Fibroblast of skin of left biceps (primary cell): ENCODE measurements at places on chromosomes 1 and 21.

DNA sequence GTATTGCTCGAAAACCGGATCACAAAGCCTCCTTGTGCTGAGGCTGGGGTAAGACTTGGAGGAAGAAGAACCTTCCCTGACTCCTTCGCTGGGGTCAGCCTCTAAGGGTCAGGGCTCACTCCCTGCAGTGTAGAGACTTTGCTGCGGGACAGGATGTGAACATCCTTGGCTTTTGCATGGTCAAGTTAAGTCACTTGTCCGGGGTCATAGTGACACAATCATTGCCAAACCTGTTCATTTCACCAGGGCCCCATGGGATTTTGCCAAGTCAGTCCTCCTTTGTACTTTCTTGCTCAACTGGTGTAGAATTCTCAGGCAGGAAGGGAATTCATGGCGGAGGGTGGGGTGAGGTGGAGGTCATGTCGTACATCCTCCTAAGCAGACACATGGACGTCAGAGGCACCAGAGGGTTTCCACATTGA is 24.7 kb upstream of the IL10 start:
- no peak for DNase-seq

GRCh38 chr1:55474168-55474786 is 259.1 kb upstream of the USP24 start:
- no peak for DNase-seq

DNA sequence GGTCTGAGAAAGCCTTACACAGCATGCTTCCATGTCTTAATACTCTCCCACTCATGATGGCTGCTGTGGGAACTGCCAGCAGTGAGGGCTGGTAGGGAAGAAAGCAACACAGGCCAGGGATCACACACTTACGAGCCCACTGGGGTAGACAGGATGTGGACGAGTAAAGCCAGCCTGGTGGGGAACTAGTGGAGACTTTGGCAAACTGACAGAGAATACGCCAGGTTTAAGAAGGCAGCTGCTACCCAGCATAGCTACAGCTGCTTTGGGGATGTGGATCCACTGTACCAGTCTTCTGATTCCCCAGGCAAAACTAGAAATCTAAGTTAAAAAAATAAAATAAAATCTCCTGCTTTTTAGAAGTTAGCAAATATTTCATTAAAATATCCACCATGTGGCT is 664.0 kb downstream of the SMYD3 start:
- DNase-seq: no peak

DNA sequence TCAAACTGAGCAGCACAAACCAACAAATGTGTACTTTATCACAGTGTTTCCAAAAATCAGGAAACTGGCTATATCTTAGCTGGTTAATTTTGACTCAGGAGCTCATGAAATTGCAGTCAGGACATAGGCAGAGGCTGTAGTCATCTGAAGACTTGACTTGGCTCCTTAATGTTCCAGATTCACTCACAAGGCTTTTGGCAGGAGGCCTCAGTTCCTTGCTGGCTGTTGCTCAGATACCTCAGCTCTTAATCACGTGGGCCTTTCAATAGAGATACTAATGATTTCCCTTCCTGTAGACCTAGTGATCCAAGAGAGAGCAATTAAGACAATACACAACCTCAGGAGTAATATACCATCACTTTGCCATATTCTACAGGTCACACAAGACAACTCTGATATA is 537.7 kb downstream of the BRINP3 start:
- DNase-seq: peak; percentile 1

DNA sequence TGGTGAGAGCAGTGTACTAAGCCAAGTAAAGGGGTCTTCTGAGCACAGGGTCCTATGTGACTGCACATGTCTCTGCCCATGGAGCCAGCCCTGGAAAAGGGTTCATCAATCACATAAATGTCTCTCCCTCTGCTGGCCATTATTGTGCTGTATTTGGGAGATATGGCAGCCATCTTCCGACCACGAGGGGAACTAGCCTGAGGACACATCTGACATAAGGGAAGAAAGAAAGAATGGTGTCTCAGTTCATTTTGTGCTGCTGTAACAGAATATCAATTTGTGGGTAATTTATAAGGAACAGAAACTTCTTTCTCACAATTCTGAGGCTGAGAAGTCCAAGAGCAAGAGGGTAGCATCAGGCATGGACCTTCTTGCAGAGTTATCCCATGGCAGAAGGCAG is 55.1 kb upstream of the GJA5 start:
- no peak for DNase-seq

DNA sequence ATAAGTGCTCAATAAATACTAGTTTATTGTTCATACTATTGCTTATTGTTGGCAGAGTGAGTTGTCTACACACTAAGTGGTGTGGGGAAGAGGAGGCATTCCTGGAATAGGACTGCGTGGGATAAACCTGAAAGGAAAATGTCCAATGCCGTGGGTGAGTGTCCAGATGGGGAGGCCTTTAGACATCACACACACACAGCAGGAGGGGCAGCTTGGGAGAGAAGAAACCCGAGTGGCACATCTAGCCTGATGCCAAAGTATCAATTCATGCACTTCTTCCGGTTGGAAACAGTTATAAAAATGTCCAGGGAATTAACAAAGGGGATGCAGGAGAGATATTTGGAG is 27.3 kb downstream of the CCN1 start:
- no peak for DNase-seq

DNA sequence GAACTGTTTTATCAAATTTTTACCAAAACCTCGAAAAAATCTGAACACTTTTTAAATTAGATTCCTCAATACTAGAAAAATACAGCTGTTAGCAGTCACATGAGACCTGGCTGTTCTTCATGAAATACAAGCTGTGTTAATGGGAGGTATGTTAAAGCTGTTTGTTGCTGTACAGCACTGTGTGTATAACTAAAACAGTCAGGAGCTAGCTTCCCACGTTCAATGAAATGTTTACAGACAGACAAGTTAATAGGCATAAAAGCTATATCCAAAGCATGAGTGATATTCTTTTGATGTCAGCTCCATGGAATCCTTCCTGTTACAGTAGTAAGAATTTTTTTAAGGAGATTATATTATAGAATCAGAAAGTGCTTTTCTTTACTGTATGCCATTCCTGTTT is 223.2 kb upstream of the FOXD3 start:
- DNase-seq: no peak

- DNase-seq: peak; percentile 61
These were observed 62.8 kb upstream of the ZBTB40 start for GRCh38 chr1:22388671-22389450.

DNA sequence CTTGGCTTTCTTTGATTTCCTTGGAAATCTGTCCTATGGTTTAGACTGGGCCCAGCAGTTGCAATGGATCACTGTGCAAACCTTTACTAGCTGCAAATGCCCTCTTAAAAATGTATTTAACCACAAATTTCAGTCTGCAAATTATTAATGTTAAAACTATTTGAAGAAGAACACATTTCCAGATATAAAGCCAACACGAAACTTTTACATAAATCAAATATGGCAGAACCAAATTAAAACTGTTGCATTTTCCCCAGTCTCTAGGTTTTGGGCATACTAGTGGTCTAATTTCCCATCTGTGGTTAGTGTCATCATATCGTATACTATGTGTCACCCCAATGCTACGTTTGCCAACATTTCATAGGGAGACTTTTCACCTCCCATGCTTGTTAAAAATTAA is 52.3 kb downstream of the HMCN1 start:
- DNase-seq: peak; percentile 82

DNA sequence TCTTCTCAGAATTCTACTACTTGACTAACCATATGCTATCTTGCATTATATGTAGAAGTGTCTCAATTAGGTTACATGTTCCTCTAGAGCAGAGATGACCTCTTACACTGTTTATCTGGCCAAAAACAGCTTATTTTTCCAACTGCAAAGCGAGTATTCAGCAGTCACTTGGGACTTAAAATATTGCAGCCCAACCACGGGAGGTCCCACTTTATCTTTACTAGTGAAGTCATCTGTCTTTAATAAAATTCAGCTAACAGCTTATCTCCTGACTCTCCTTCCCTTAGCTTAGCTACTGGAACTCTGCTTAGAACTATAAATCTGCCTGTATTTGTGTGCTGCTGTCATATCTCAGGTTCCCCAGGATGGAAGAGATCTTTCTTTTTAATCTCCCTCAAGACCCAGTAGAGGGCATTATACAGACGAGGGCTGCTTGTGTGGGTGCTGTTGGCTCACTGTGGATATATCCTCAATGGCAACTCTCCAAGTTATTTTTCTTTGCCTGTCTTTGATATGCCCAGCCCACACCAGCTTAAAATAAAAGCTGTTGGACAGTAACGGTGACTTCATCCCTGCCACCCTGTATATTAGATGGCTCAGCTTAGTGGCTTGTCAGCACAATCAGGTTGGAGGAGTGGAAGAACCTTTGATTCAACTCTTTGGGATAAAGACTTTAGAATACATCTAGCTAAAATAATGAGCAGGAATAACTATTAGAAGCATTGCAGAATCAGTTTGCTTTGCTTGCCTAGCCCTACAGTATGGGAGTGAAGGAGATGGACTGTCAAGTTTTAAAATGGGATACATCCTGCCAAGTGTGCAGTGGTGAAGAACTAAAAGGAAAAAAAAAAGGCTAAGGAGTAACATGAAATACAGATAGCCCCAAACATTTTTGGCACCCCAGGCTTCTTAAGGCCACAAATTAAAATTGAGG is 9.6 kb downstream of the ENSA start:
- peak; percentile 39 for DNase-seq

- no peak for DNase-seq
These were observed 4.5 kb downstream of the PARP1 start for GRCh38 chr1:226403201-226404034.

DNA sequence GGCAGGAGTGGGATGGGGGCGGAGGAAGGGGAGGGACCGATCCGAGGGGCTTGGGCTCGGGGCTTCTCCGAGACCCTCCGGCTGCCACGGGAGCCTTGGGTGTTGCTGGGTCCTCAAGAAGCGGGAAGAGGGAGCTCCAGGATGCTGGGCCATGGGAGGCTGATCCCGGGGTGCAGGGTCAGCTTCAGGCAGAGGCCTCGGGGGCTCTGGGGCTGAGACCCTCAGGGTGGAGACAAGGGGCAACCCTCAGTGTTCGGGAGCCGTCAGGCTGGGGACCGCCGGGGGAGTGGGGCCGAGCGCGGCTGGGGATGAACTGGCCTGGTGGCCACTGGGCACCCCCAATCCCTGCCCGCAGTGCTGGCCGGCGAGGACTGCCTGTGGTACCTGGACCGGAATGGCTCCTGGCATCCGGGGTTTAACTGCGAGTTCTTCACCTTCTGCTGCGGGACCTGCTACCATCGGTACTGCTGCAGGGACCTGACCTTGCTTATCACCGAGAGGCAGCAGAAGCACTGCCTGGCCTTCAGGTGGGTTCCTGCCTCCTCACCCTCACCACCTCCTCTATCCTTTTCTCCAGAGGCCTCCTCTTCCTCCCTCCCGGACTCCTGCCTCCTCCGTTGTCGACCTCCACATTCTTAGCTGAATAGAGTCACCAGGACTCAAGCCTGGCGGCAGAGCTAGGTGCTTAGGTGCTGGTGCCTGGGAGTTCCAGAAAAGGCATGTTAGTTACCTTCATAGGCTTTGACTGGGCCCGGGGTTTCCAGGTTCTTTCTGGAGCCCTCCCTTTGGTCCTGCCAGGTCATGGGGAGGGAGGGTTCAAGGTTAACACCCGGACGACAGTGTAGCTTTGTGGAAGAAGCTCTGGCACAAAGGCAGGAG is 631 bp downstream of the SHISA4 start:
- no peak for DNase-seq

GRCh38 chr1:12078938-12079861 is 16.1 kb downstream of the TNFRSF8 start:
- DNase-seq: peak; percentile 30

- DNase-seq: no peak
These were observed 18.5 kb downstream of the SLC16A1 start for GRCh38 chr1:112937495-112937894.

GRCh38 chr21:35256468-35256988 is 207.4 kb upstream of the RUNX1 start:
- peak; percentile 93 for DNase-seq

- no peak for DNase-seq
These were observed 178.3 kb downstream of the ATG4C start for GRCh38 chr1:62962014-62962812.

- no peak for DNase-seq
These were observed 65.4 kb downstream of the RUNX1 start for GRCh38 chr21:34983680-34984086.

DNA sequence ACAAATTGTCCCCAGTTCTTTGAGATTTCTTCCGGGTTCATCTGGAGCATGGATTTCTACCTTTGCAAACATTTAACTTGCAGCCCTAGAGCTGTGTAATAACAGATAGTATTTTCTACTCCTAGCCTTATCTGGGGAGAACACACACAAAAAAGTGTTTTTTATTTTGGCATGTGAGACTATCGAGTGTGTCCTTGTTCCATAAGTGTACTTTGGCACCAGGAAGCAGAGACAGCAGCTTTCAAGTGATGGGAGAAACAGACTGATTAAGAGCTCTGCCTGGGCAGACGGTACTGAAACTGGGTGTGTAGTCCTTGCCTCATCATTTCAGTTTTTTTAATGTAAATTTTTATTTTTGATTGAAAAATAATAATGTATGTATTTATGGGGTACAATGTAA is 297.4 kb downstream of the ST6GALNAC3 start:
- no peak for DNase-seq

DNA sequence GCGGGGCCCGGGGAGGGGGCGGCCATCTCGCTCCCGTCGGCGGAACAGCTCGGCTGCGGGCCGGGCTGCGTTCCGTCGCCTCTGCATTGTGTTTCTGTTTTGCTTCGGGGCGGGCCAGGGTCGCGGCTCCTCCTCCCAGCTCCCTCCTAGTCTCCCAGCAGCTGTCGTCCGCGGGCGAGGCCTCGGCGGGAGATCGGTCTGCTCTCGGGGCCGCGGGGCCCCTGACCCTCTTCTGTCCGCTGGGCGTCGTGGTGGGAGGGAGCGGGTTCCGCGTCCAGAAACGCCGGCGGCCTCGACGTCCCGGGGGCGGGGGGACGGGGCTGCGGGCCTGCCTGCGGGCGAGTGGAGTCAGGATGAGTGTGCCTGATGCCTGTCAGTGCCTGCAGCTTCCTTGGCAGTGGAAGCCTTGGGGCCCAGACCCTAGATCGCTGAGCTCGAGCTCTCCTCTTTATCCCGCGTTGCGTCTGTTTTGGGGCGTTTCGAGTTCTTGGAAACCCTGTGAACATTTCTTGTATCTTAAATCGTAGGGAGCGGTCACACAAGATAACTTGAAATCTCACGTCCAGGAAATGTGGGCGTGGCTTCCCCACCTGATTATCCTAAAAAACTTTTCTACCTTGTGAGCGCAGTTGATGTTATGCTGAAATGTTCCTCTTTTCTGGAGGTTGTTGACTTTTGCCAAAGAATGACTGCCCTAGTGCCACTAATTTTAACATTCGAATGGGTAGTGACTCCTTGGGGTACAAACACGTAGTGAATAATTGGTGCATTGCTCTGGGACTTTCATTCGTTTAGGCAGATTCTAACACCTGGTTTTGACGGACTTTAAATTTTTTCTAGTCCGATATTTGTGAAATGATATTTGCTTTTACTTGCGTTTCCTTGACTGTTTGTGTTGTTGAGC is 676 bp downstream of the MORC3 start:
- DNase-seq: no peak

- peak; percentile 40 for DNase-seq
These were observed 302.7 kb downstream of the DISC1 start for GRCh38 chr1:231929311-231929710.
